Activated CD4-positive, alpha-beta T cell treated with anti-CD3 and anti-CD28 coated beads, Interleukin-2, amount 10 ng/mL, durations not matched to agents 24 days and 14 days (primary cell): ENCODE measurements at places on chromosomes 11 and 22. TPM values are rescaled to one million over a fixed set of nuclear protein-coding genes. Genes with fewer than 3 reads are reported as not detected.

Gene NXPE2
- total RNA-seq: not detected in 2 replicates

Gene GAL3ST1
- total RNA-seq: not detected in 2 replicates

Gene OR52E8
- not detected in 2 replicates for total RNA-seq

Gene INS
- not detected in 2 replicates for total RNA-seq

Gene NAALADL1
- 12.5 and 13.0 TPM in 2 replicates for total RNA-seq

Gene STX5
- 28.1 and 33.5 TPM in 2 replicates for total RNA-seq

Gene SERPIND1
- total RNA-seq: not detected in 2 replicates

Gene C11orf65
- 0.30 and 0.40 TPM in 2 replicates for total RNA-seq

Gene OR10W1
- total RNA-seq: not detected in 2 replicates
